CD4-positive, alpha-beta T cell treated with Interleukin-12 subunit alpha and Interleukin-12 subunit beta, for 1 hour (primary cell): ENCODE measurements at places on chromosomes 7 and 10.

DNA sequence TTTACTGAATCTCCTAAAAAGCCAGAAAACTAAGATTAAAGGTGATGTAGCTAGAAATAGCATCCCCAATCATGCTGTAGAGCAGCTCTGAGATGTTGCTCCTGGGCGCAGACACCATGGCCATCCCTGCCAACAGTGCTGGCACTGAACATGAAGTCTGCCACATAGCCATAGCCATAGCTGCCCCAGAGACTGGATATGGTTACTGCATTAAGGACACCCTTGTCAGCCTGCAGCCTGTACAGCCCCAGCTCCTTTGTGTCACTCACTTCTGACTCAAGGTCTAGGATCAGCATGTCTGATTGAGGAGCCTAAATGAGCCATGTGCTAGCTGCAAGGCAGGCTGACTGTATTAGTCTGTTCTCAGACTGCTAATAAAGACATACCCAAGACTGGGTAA, 284.6 kb downstream of the RPS24 start:
- DNase-seq = no peak

DNA sequence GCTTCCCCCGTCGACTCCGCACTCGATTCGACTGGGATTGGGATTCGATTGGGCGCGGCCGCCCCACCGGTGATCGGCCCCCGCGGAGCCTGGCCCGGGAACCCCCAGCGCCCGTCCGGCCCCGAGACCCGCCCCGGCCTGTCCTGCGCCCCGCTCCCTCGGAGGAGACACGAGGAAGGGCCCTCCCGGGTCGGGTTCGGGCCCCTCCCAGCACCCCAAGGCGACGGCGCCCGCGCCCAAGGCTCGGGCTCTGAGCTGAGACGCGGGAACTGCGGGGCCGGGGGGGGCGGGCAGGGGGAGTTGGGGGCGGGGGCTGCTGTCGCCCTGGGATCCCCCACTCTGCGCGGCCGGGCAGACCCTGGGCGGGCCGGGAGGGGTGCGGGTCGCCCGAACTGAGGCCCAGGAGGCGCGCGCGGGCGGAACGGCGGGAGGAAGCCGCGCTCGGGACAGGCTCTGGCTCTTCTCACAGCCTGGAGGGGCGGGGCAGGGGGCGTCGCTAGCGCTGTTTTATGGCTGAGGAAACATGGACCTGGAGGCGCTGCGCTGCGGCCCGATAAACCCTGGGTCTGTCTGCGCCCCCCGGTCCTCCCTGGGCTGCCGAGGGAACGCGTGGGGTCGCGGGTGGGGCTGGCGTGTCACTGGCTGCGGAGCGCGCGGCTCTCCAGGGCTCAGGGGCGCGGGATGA, 1.7 kb upstream of the NKX6-2 start:
- DNase-seq = no peak

- DNase-seq = no peak
Observed at GRCh38 chr10:18423058-18423637, 228.2 kb downstream of the NSUN6 start.

- DNase-seq = no peak
Observed at GRCh38 chr7:12884856-12885440, 197.5 kb downstream of the ARL4A start.

DNA sequence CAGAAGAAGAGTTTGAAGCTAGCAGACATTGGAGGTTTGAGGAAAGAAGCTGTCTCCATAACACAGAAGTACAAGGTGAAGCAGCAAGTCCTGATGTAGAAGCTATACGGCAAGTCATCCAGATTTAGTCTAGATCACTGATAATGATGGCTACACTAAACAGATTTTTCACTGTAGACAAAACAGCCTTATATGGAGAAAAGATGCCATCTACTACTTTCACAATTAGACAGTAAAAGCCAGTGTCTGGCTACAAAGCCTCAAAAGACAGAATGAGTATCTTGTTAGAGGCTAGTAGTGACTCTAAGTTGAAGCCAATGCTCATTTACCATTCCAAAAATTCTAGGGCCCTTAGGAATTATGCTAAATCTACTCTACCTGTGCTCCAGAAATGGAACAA, 85.1 kb downstream of the SNX13 start:
- DNase-seq = no peak

DNA sequence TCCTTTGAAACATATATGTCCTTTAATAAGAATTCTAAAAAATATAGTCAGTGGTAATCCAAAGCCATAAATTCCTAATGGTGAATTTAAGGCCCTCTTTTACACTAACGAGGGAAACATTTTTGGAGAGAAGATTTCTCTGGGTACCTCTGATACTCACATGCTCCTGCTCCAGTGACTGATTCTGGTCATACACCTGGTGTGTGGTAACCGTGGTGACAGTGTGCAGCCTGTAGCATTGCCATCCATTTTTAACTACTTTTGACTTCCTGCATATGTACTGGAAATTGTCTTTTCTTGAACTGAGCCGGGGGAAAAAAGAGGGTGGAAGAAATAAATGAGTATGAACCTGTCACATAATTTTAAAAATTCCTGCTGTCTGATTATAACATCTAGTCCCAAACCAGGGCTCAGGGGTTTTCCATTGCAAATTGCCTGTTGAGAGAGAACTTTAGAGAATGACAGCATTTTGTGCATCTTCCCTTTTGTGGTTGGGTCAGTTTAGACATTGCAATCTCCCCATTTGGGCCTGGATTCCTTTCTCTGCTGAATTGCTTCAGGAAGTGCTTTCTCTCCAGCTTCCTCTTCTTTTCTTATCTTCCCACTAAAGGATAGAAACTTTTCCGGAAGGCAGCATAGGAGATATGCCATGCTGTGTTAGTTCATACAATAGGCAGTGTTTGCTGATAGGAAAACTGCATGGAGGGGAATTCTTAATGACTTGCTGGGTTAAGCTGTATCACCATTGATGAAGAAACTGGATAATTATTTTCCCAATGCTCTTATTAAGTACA, 125.5 kb downstream of the GRM3 start:
- no peak for DNase-seq

DNA sequence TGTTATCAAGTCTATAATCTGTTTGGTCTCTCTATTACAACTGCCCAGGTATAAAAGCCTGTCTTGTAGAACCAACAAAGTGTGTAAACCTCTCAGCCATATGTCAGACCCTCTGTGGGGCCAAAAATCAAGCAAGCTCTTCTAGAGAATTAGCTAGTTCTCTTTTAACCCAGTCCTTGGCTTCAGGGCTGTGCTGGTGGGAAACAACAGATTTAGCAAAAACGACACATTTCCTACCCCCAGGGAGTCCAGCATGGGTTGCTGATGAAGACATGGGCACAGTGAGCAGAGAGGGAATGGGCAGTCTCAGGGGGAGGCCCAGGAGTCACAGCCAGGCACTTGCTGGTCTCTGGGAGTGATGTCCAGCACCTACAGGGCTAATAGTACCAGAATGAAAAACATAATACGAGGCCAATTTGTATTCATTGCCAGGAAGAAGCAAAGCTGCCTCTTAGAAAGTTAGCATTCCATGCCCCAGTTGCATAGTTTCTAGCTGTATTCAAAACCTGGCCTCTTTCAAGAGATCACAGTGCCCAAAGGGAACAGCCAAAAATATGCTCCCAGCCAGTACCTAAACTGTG, 80.1 kb downstream of the FRMD4A start:
- DNase-seq = no peak

DNA sequence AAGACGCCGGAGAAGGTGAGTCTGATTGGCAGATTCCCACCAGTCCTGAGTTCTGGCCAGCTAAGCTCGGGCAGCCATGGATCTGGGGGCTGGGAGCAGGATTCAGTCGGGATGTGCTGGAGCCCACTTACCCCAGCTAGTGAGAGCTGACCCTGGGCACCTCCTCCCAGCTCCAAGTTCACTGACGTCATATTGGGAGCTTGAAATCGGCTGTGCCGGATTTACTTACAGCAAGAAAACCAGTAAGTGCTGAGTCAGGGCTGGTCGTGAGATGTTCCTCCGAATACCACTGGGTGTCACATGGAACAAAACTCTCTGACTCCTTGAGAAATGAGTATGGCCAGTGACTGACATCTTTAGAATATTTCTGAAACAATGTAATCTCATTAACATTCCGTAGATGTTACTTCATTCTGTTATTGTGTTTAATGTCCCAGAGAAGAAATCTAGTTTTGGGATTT, 621.2 kb downstream of the SDK1 start:
- no peak for DNase-seq

- no peak for DNase-seq
Observed at GRCh38 chr7:144588559-144589051, 185.1 kb upstream of the NOBOX start.

GRCh38 chr7:155577509-155577905, 31.1 kb upstream of the CNPY1 start:
- no peak for DNase-seq

GRCh38 chr7:154943906-154944305, 59.0 kb downstream of the PAXIP1 start:
- no peak for DNase-seq

DNA sequence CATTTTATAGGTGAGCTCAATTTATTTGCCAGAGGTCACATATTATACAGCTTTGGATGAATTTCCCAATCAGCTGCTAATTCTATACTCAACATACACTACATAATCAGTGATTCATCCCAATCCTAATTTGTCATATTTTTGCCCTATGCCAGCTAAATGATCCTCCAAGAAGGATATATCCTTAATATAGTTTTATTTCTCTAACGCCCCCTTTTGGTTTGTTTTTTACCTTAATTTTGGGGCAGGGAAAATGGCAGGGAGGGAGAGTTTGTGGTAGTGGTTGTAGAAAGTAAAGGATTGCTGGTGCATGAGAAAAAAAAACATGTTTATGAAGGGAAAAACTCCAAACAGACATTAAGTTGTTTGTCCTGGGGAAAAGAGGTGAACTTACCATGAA, 31.9 kb downstream of the WASL start:
- DNase-seq = no peak

- DNase-seq = no peak
Observed at GRCh38 chr7:82760074-82760473, 316.5 kb upstream of the CACNA2D1 start.

DNA sequence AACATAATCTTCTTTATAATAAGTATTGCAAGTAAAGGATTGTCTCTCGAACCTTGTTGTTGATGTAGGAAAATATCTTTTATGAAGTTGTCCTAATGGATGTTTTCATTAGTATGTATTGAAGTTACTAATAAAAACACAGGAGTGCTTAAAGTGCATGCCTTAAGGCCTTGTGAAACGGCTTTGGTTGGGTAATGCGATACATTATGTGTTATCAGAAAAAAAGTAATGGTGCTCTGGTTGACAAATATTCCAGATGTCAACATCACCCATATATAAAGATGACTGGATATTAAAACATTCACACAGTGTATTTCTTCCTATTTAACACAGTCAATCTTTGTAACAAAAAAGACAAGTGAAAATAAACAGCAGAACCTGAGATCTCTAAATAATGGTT, 310.7 kb downstream of the PRKG1 start:
- no peak for DNase-seq

GRCh38 chr7:131152766-131153165, 174.9 kb upstream of the MKLN1 start:
- DNase-seq = no peak

DNA sequence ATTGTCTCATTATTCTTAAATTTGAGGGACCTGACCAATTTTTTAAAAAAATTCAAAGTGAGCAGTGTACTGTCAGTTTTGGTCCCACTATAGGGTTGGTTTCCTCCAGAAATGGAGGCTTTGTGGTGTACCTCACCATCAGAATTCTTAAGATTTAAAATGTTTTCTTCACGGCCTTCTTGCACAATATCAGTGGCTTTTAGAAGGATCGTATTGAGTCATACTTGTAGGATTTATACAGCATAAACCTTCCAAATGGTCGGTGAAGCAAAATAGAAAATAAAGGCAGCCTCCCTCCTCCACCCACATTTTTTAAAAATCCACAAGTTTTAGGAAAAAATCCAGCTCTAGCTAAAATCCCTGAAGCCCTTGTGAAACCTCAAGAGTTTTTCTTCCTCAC, 126.4 kb downstream of the RNLS start:
- no peak for DNase-seq

DNA sequence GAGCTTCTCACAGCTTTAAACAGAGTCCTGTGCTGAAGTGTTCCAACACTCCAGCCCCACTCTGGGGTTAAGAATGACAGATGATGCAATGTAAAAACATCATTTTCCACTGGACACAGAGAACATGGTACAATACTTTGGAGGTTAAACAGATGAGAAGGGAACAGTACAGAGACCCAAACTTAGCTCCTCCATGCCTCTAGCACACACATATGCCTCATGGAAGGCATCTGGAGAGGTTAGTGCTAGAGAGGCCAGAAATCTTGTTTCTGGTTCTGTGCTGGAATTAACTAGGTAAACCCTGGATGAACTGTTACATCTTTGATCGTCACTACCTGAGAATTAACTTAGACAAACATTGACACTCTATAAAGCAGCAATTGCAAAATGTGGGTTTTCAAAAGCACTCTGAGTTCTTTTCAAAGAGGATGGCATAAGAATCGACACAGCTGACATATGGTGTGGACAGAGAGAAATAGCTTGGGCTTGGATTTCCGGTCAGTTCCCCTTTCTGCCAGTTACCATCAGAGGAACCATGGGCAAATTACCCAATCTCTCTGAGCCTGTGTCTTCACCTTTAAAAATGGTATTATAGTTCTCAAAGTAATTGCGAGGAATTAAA, 81.9 kb downstream of the KCNMA1 start:
- no peak for DNase-seq

GRCh38 chr7:130473876-130474275, 18.0 kb upstream of the MEST start:
- no peak for DNase-seq

GRCh38 chr7:108235451-108236061, 105.4 kb upstream of the LAMB4 start:
- no peak for DNase-seq

DNA sequence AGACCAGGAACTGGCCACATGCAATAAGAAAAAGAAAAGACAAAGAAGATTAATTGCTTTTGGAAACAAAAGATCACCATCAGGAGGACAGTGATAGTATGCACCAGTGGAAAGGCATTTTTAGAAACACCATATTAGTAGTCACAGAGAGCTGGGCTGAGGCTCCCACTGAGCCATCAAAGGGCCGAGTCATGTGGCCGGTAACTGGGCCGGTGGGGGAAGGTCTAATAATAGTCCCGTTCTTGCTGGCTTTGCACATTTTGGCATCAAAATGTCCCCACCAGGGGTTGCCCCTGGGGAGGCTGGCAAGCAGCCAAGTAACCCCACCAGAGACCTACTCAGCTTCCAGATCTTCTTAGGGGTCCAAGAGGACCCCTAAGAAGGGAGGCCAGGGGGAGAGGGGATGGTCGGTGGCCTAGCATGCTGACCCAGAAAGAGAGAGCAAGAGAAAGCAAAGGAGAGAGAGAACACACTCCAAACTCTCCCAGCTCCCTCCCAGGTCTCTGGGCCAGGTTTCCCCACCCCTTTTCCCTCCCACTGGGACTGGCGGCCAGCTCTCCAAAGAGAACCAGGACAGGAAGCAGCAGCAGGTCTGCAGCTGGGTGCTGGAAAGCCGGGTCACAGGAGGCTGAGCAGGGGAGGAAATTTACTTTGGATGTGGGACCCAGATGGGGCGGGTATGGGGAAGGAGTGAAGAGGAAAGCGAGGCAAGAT, 70.2 kb upstream of the FGFR2 start:
- DNase-seq = no peak

GRCh38 chr10:112519133-112519761, 72.2 kb downstream of the VTI1A start:
- DNase-seq = no peak

- DNase-seq = no peak
Observed at GRCh38 chr7:67620216-67620933, 623.7 kb downstream of the TYW1 start.

- DNase-seq = no peak
Observed at GRCh38 chr7:101159696-101160674, 5.4 kb downstream of the VGF start.
